DMS153 (cell line): ENCODE measurements at places on chromosomes 4 and X.

GRCh38 chrX:776061-776460, 145.5 kb downstream of the SHOX start:
- DNase-seq, result no peak

DNA sequence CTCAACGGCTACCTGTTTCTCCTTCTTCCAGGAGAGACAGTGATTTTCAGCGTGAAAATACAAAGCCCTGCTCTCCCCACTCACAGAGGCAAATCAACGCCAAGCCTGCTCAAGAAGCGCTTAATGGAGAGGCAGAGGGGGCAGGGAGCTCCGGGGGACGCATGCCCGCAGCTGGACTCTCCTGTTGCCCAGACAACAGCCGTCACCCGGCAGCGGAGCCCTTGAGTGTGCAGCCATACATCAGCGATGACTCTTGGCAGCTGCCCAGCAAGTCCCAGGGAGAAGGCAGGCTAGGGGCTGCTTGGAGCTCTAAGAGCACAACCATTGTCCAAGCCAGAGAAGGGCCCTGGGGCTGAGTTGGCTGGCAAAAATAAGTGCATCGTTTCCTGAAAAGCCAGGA, 71.0 kb upstream of the AFAP1 start:
- peak; percentile 84 for DNase-seq

- no peak for DNase-seq
Observed at GRCh38 chr4:1792832-1793495, at the start of gene FGFR3. Gene FGFR3, plus strand, starts transcription at chr4:1793293. Its CDS starts 642 bp downstream, at chr4:1793935.

GRCh38 chr4:75629239-75629638, 1.1 kb downstream of the CDKL2 start:
- no peak for DNase-seq

- no peak for DNase-seq
Observed at GRCh38 chr4:40247350-40247749, 50.5 kb downstream of the RHOH start.
